Choroid plexus epithelial cell (primary cell): ENCODE measurements at places on chromosomes 13 and 19.

- DNase-seq: no peak
Measured at GRCh38 chr13:103213152-103213551, 146.9 kb upstream of the SLC10A2 start.

GRCh38 chr19:55466241-55466614, 1.7 kb upstream of the C19orf85 start:
- DNase-seq: no peak

DNA sequence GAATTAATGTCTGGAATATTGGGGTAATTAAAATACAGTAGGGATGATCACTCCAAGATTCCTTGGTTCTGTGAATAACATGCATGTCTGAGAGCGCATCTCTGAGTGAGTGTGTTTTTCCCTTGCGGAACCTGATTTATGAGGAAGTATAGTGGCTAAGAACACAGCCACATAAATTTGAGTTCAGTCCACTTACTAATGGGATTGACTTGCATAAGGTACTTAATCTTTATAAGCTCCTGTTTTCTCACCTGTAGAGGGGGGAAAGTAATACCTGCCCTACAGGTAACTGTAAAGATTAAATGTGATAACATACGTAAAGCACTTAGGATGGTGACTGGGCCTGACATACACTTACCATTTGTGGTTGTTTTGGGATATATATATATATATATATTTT, 60.8 kb downstream of the KLF5 start:
- no peak for DNase-seq

GRCh38 chr19:2648528-2648937, 54.0 kb downstream of the GNG7 start:
- DNase-seq: peak; percentile 87

- DNase-seq: peak; percentile 99
Measured at GRCh38 chr19:8592231-8593009, 15.2 kb upstream of the MYO1F start.

GRCh38 chr19:19500975-19501644, 14.2 kb downstream of the TSSK6 start:
- DNase-seq: no peak

DNA sequence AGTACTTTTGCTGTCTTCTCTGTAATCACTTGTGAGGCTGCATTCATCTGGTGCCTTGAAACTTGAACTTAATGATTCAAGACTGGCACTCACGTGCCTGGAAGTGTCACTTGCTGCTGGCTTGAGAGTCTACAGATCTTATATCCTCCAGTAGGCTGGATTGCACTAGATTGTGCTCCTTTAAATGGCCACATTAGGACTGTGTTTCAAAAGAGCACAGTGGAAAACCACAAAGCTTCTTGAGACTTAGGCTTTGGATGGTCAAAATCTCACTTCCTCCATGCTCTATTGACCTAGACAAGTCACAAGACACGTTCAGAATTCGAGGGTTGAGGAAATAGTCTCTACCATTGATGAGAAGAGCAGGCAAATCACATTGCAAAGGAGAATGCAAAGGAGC, 1278.8 kb upstream of the MIR17HG start:
- no peak for DNase-seq

GRCh38 chr13:113813749-113814434, 50.0 kb downstream of the GAS6 start:
- DNase-seq: peak; percentile 34

GRCh38 chr19:8161135-8161646, 11.8 kb upstream of the FBN3 start:
- peak; percentile 23 for DNase-seq

- no peak for DNase-seq
Measured at GRCh38 chr13:96772426-96772825, 221.8 kb downstream of the OXGR1 start.

- DNase-seq: no peak
Measured at GRCh38 chr19:40754611-40755247, 3.7 kb downstream of the SNRPA start.

GRCh38 chr13:31965361-31966066, 66.1 kb upstream of the FRY start:
- peak; percentile 84 for DNase-seq

GRCh38 chr13:49585220-49586157, at the start of gene RCBTB1:
TSS of gene RCBTB1 (minus strand) at chr13:49585558. CDS start at chr13:49567279, 18,279 bp downstream.
- DNase-seq: peak; percentile 50

DNA sequence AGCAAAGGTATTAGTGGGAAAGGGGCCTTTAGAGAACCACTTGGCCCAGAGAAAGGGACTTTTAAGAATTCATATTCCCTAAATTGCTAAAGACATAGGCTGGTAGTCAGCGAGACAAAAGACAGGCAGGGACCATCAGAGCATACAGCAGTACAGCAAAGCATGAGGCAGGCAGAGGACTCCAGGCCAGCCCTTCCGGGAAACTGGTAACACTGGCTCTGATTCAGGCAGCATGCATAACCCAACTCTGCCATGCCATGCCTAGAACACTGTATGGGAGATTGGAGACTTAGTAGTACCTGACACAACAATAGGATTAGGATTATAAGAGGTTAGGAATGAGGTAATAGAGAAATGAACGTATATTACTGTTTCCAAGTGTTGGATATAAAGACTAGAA, 34.9 kb downstream of the CAB39L start:
- no peak for DNase-seq

GRCh38 chr19:45442778-45443461, 19.2 kb upstream of the ERCC1 start:
- DNase-seq: peak; percentile 61

DNA sequence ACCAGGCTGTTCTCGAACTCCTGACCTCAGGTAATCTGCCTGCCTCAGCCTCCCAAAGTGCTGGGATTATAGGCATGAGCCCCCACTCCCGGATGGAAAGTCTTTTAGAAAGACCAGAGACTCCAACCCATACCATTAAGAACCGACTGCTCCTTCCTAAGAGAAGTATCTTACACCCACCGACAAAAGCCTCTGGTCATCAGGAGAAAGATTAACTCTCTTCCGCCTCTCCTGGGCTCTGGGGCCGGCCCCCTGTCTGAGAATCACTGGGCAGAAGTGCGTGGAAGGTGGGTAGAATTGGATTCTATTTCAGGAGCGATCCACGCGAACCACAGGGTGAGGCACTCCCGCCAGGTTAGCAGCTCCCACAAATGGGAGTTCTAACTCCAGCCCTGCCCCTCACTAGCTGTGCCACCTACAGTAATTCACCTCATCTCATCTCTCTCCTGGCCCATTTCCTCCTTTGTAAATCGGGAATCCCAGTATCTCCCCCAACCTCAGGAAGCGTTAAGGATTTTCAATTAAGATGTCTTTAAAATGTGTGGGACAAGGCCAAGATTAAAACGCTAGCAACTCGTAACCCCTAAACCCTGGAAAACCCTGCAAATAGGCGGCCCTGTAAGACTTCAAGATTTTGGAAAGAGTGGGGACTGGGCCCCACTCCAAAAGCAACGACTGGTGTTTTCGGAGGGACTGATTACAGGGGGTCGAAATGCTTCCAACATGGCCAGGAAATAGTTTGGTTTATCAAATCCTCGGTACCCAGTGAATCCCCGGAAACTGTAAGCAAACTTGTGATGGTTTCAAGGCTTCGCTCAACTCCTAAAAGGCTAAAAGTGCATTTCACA, 1.3 kb downstream of the HNRNPL start:
- DNase-seq: no peak

DNA sequence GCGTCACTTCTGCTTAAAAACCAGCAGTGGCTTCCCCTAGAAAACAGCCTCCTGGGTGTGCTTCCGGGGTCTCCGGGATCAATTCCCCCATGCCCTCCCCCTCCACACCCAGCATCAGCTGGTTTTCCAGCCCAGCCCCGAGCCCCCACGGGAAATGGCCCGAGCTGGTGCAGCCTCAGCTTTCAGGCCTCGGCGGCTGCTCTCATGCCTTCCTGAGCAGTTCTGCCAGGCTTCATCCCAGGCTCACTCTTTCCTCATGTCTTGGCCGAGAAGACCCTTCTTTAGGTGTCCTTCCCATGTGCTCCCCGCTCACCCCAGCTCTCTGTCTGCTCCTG, 103.1 kb upstream of the RNF113B start:
- DNase-seq: no peak

DNA sequence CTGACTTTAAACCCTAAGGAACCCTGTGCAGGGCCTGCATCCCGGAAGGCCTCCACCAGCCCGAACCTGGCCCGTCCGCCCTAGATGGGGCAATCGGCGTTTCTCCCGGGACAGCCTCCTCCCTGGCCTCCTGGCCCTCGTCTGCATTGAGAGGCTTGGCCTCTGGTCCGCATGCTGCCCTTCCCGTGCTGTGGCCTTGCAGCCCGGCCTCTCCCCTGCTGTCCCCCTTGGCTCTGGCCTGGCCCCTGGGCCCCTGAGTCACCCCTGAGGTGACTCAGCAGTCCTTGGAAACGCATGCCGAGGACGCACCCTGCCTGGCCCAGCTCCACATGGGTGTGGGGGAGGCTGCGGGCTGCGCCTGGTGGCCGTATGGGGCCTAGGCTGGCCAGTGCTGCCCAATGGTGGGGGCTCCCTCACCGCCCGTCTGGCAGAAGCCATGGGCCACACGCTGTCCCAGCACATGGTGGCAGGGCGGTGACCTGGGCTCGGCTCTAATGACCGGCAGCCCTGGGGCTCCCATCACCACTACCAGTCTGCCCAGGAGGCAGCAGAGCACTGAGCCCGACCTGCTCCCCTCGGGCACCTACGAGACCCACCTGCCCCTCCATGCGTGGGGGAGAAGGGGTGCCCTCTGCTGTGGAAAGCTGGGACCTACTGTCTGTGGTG, 25.7 kb downstream of the SH3GL1 start:
- peak; percentile 64 for DNase-seq

- peak; percentile 75 for DNase-seq
Measured at GRCh38 chr13:92896842-92897241, 329.8 kb upstream of the GPC6 start.

- DNase-seq: no peak
Measured at GRCh38 chr13:77691871-77692270, 5.6 kb upstream of the SLAIN1 start.

DNA sequence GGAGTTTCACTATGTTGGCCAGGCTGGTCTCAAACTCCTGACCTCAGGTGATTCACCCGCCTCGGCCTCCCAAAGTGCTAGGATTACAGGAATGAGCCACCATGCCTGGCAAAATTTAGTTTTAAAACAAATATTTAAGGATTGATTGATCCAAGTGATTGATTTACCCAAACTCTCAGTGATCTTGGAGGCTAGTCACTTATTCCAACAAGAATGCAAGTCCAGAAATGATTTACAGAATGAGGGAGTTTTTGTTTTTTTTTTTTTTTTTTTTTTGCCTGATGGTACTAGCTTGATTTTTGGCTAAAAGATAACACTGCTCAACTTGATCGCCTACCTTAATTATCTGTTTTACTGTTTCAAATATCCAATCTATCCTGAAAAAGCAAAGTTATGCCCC, 5.7 kb upstream of the TEX26 start:
- no peak for DNase-seq

DNA sequence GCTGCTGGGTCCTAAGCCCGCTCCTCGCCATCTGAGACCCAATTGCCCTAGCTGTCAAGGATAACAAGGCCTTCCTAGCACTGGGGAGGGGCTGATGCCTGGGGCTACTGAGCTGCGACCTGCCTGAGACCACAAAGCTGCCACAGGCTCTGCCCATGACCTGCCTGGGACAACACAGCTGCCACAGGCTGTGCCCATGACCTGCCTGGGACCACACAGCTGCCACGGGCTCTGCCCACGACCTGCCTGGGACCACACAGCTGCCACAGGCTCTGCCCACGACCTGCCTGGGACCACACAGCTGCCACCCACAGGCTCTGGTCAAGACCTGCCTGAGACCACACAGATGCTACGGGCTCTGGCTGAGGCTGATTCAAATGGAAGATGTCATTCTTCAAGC, 54.8 kb downstream of the EPS15L1 start:
- DNase-seq: no peak

DNA sequence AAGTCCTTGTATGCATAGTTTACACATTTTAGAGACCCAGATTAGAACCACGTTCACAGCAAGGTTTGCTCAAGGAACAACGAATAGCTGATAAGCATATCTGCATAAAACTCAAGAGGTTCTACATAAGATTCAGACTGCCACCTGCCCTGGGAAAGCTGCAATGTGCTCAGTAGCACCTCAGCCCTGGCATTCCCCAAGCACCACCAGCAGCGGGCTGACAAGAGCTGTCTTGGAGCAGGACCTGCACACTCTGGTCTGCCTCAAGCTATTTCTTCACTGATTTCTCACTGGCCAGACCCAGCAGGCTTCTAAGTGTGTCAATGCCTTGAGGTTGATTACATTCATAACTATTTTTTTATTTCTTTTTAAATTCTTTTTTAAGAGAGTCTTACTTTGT, 65.8 kb upstream of the UQCRFS1 start:
- no peak for DNase-seq

- DNase-seq: peak; percentile 52
Measured at GRCh38 chr19:17775245-17775927, 19.6 kb upstream of the B3GNT3 start.

DNA sequence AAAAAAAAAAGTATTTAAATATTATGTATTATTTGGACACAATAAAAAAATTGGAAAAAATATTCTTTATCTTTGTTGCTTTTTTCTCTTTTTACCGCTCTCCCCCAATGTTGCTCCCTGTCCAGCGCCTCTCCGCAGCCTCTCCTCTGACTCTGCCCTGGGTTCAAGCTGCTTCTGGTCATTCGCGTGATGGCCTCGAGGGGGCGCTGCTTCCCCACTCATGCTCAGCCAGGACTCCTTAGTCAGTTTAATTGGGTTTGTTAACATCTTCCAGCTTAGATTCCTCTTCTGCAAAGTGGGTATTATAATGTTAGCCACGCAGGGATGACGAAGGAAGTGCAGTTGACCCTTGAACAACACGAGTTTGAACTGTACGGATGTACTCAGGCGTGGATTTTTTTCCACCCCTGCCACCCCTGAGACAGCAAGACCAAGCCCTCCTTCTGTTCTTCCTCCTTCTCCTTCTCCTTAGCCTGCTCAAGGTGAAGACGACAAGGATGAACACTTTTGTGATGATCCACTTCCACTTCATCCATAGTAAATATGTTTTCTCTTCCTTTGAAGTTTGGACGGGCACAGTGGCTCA, 4.9 kb upstream of the NWD1 start:
- peak; percentile 51 for DNase-seq

GRCh38 chr13:27923794-27924528, 4.2 kb downstream of the PDX1 start:
- DNase-seq: no peak

DNA sequence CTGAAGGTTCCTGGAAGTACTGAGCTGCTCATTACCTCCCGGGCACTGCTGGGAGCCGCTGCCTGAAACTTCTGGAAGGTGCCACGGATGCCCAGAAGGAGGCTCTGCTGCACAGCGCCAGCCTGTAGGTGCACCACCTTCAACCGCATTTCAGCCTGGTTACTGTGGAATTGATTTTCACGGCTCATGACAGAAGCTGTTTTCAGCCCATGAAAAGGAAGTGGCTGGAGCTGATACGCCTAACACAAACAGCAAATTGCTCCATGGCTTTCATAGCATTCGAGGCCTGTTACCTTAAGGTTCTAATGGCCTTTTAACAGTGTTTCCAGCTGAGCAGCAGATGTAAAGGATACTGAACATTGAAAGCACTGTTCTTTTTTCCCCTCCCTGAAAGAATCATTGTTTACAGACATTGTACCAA, 22.0 kb downstream of the GPC6 start:
- peak; percentile 83 for DNase-seq

GRCh38 chr19:48780631-48781391, 25.5 kb downstream of the FGF21 start:
- DNase-seq: peak; percentile 50
